Hepatocyte (in vitro differentiated cells): ENCODE measurements at places on chromosomes 4 and X. TPM values are rescaled to one million over a fixed set of nuclear protein-coding genes. Genes with fewer than 3 reads are reported as not detected.

GRCh38 chr4:28832444-28832843 is 1887.7 kb upstream of the PCDH7 start:
- no peaks in the 10 kb centered on the region for H3K4me1 ChIP-seq
- no peak for DNase-seq
- H3K27me3 ChIP-seq = no peaks in the 10 kb centered on the region
- H3K4me3 ChIP-seq = no peak overlapping the region
- no peak overlapping the region for H3K27ac ChIP-seq
- no peaks in the 10 kb centered on the region for H3K36me3 ChIP-seq

The SPANXC gene
- not detected in 2 replicates for polyA plus RNA-seq

The MAOA gene
- 43.1 and 54.0 TPM in 2 replicates for polyA plus RNA-seq

DNA sequence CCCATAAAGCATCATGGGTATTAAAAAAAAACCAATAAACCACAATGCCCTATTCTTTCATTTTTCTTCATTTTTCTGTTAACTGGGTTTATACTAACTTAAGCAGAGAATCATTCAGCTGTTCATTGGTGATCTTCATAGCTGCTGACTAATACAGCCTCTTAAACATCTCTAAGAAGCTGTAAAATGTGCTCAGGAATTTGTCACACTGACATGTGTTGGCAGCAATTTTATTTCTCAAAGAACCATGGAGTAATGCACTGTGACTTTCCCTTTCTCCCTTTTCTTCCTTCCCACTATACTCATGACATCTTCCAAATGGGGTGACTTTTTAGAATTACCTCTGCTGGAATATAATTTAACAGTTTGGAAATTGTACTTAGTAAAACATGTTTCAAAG is 315.4 kb downstream of the ANTXR2 start:
- no peak for DNase-seq
- H3K36me3 ChIP-seq = no peaks in the 10 kb centered on the region
- H3K4me3 ChIP-seq = no peak overlapping the region

The ARL9 gene
- polyA plus RNA-seq = 0.15 and 0.85 TPM in 2 replicates

The KLKB1 gene
- 7.7 and 8.8 TPM in 2 replicates for polyA plus RNA-seq

DNA sequence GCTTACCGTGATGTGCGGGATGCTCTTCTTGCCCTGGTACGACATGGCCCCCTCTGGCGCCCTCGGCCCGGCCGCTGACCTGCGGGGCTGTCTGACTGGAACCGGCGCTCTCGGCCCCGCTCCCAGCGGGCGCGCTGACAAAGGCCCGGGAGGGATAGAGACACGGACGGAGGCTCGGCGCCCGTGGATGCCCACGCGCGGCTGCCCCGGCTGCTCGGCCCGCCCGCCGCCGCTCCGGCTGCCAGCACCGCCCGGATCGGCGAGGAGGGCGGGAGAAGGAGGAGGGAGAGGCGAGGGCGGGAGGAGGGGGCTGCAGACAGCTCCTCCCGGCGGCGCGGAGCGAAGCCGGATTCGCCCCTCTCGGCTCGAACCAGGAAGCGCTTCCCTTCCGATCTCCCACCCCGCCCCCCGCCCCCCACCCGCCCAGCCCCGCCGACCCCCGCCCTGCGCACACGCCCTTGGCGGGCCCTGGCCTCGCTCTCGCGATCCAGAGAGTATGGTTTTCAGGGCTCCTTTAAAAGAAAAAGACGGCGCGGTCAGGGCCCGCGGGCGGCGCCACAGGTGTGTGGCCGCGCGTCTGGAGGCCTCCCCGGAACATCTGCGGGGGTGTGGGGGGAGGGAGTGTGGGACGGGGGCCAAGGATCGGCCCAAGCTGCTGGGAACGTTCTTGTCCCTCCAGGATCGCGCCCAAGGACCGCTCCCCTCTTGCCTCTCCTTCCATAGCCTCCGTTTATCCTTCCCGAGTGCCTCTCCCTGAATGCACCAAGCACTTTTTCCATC is 4.5 kb downstream of the CRMP1 start:
- H3K36me3 ChIP-seq = no peaks in the 10 kb centered on the region
- H3K27ac ChIP-seq = no peak overlapping the region
- peak; percentile 68 for DNase-seq
- H3K4me3 ChIP-seq = peak overlapping the region; percentile 67
- H3K4me1 ChIP-seq = peaks cover 4% of the 10 kb centered on the region

GRCh38 chrX:107506596-107507031 is 57.2 kb downstream of the FRMPD3 start:
- H3K36me3 ChIP-seq = no peaks in the 10 kb centered on the region
- no peak overlapping the region for H3K4me3 ChIP-seq
- DNase-seq = no peak
- peaks cover 26% of the 10 kb centered on the region for H3K27me3 ChIP-seq
- no peak overlapping the region for H3K27ac ChIP-seq

The MTNR1A gene
- polyA plus RNA-seq = 0.16 TPM in 1 of 2 replicates, not detected in the other

GRCh38 chr4:114187592-114187991 is 208.1 kb upstream of the ARSJ start:
- H3K27ac ChIP-seq = no peak overlapping the region
- no peaks in the 10 kb centered on the region for H3K36me3 ChIP-seq
- no peaks in the 10 kb centered on the region for H3K4me1 ChIP-seq
- no peak overlapping the region for H3K4me3 ChIP-seq
- no peak for DNase-seq
- no peaks in the 10 kb centered on the region for H3K27me3 ChIP-seq

DNA sequence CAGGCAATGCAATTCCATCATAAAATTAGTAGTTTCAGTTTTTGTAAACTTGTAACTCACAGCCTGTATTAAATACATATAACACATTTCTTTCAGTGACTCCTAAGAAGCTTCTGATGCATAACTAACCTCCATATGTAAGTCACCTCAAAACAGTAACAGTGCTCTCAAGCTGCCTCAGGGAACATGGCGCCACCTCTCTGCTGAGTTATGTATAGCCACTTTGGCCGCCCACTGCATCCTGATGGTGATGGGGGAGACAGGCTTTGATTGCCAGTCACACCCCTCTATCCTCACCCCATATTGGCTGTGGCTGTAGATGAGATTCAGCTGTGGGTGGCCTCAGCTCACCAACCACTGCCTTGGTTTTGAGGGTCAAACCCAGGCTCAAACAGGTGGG is 54.3 kb downstream of the LRBA start:
- no peaks in the 10 kb centered on the region for H3K4me1 ChIP-seq
- no peaks in the 10 kb centered on the region for H3K27me3 ChIP-seq
- no peak overlapping the region for H3K4me3 ChIP-seq
- H3K27ac ChIP-seq = no peak overlapping the region
- DNase-seq = peak; percentile 23

GRCh38 chr4:88284439-88285234 is at the start of gene PPM1K:
TSS of gene PPM1K (minus strand) at chr4:88284561. CDS start at chr4:88278583, 5,978 bp downstream.
- DNase-seq = peak; percentile 100
- peak within 1 kb of the TSS; percentile 26 for H3K4me3 ChIP-seq
- peaks cover 11% of the 10 kb centered on the region for H3K4me1 ChIP-seq
- peak within 1 kb of the TSS; percentile 94 for H3K27ac ChIP-seq
- no peaks in the 10 kb centered on the region for H3K36me3 ChIP-seq
